ENCODE measurements at places on chromosomes 4 and X.

GRCh38 chr4:110953191-110953590 is 330.3 kb upstream of the PITX2 start:
- DNase-seq = no peak

GRCh38 chrX:12947545-12948235 is 27.2 kb upstream of the TMSB4X start:
- DNase-seq = no peak

DNA sequence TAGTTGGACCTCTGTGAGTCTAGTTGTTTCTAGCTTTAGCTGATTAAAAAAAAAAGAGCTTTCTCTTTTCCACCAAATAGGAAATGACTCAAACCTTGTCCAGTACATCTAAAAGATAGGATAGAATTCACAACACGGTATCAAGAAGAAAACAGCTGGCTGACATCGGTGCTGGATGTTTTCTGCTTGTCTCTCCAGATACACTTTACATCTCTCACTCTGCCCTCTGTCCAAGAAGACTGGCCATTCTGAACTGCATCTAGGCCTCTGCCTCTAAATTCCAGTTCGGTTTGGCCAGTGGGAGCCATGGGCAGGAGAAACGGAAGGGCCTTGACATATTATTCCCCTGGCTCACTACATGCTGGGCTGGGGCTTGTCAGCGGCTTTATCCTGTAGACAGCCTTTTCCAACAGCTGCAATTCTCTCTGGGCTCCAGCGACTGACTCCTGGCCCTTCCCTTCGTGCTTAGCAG is 57.3 kb upstream of the SHISA3 start:
- no peak for DNase-seq

- DNase-seq = no peak
Measured at GRCh38 chr4:84220990-84221389, 278.1 kb downstream of the NKX6-1 start.

- no peak for DNase-seq
Measured at GRCh38 chrX:4263030-4263803, 549.8 kb upstream of the PRKX start.

GRCh38 chr4:8510611-8511285 is 69.4 kb upstream of the GPR78 start:
- DNase-seq = no peak

GRCh38 chr4:123304151-123304964 is 92.2 kb upstream of the SPRY1 start:
- DNase-seq = no peak

- no peak for DNase-seq
Measured at GRCh38 chr4:167966143-167966542, 126.2 kb upstream of the ANXA10 start.

- no peak for DNase-seq
Measured at GRCh38 chr4:73764513-73764912, 24.1 kb downstream of the CXCL8 start.

GRCh38 chr4:38125816-38126215 is 165.6 kb downstream of the PTTG2 start:
- DNase-seq = no peak

- no peak for DNase-seq
Measured at GRCh38 chr4:150323406-150324325, 245.4 kb downstream of the DCLK2 start.

DNA sequence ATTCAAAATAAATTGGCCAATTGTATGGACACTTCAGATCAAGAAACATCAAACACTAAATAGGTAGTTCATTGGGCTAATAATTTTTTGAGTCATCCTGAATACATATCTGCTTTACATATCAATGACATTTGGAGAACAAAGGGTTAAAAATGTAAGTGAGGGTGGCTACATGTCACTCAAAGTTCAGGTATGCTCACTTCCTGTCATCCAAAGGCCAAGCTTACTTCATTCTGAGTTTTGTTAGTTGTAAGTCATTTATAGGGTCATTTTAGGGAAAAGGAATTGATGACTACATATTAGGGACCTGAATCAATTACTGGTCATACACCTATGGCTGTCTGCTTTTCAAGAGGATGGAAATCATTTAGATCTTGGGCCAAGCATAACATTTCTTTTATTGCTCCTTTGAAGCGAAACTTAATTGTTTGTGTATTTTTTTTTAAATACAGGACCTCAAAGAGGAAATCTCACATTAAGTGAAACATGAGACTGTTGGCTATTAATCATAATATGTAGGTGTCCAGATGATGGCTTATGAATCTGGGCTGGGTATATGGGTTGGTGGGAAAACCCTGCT is 119.2 kb upstream of the LEF1 start:
- no peak for DNase-seq

GRCh38 chrX:103063191-103063845 is 653 bp downstream of the BEX1 start:
- DNase-seq = no peak

GRCh38 chr4:23135792-23136645 is 443.3 kb downstream of the GBA3 start:
- DNase-seq = no peak

DNA sequence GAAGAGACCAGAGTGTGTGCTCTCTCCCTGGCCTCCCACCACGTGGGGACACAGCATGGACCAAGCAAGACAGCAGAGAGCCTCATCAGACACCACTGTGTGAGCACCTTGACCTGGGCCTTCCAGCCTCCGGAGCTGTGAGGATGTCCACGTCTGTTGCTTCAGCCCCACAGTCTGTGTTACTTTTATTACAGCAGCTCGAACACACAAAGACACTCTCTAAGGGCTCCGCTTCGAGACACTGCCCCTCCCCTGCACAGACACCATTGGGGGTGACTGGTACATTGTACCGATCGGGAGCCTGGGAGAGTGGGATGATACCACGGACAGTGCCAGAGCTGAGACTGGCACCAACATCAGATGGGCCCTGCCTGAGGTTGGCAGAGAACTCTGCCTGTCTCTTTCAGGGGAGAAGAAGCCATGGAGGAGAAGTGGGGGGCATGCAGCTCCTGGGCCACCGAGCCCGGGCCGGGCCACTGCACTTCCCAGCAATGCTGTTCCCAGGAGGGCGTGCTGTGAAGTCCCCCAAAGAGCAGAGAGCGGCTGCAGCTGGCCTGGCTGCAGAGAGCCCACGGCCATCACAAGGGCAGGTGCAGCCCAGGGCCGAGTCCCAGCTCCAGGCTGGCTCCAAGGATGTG is 48.1 kb upstream of the HMX1 start:
- no peak for DNase-seq

DNA sequence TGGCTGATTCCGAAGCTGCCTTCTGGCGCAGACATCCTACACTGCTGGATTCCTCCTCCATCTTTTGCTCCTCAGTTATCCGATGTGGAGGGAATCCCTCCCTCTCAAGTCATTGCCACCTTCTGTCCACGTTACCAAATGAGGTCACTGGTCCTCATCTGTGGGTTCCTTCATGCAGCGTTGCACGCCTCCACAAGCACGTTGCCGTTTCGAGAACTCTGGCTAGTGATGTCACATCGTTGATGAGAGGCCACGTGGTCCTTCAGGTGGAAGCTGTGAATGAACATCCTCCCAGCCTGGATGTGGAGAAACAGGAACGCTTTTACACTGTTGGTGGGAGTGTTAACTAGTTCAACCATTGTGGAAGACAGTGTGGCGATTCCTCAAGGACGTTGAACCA is 323.2 kb downstream of the DHRSX start:
- DNase-seq = no peak

GRCh38 chr4:8851321-8852117 is 20.1 kb downstream of the HMX1 start:
- no peak for DNase-seq

- no peak for DNase-seq
Measured at GRCh38 chrX:120365320-120365719, 3.4 kb downstream of the ATP1B4 start.

GRCh38 chr4:174734181-174734580 is 94.9 kb downstream of the GLRA3 start:
- no peak for DNase-seq

DNA sequence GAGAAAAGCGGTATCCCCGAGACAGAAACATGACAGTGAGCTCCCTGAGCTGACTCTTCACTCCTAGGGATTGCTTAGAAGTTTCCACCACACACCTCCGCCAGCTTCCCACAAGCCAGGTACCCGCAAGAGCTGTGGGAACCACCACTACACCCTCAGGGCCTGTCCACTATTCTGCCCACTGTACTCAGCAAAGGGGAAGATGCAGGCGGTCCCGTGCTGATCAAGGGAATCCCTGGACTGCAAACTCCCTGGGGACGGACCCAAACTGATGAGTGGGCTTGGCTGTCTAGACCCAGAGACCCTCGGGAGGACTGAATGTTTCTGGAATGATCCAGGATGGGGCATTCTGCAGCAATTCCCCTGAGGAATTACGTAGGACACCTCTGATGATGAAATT is 30.2 kb downstream of the REELD1 start:
- no peak for DNase-seq

DNA sequence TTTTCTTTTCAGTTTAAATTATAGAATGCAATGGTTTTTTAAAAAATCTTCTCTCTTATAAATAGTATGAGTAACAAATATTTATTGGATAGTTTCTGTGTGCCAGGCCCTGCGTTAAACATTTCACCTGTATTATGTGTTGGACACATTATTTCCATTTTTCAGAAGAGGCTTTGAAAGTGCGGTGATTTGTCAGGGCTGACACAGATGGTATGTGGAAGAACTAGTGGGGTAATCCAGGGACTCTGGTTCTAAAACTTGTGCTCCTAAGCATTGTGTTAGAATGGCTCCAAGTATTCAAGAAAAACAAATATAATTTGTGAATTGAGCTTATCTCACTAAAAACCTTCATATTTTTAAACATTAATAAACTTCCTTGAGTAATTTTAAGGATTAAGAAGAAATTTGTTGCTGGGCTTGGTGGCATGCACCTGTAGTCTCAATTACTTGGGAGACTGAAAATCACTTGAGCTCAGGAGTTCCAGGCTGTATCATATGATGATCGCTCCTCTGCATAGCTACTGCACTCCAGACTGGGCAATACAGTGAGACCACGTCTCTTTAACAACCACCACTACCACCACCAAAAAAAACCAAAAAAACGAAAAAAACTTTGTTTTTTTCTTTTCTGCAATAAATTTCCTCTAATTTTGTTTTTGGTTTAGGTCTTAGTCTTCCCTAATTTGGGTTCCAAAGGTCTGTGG is 40.0 kb downstream of the RAPGEF2 start:
- no peak for DNase-seq

GRCh38 chr4:86652332-86652932 is 58.3 kb downstream of the PTPN13 start:
- DNase-seq = no peak

- DNase-seq = no peak
Measured at GRCh38 chr4:159922119-159922518, 819.2 kb downstream of the RAPGEF2 start.

DNA sequence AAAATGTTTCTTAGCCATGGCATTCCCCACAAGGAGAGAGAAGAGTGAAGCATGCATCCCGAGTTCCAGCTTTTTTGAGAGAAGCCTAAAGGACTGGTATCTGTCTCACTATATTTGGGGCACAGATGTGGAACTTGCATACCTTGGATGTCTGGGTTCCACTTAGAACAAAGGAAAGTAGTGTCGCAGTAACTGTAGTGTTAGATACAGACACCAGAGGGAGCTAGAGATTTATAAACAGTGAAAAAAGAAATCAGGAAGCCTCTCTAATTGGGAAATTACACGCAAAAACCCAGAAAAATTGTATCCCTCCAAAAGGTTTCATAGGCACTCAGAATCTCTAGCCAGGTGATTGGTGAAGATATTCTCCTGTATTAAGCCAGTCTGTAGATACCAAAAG is 34.4 kb downstream of the AGTR2 start:
- DNase-seq = no peak

- no peak for DNase-seq
Measured at GRCh38 chr4:6873291-6873690, 36.3 kb upstream of the TBC1D14 start.

- DNase-seq = no peak
Measured at GRCh38 chr4:54076673-54077072, 12.3 kb upstream of the CHIC2 start.

DNA sequence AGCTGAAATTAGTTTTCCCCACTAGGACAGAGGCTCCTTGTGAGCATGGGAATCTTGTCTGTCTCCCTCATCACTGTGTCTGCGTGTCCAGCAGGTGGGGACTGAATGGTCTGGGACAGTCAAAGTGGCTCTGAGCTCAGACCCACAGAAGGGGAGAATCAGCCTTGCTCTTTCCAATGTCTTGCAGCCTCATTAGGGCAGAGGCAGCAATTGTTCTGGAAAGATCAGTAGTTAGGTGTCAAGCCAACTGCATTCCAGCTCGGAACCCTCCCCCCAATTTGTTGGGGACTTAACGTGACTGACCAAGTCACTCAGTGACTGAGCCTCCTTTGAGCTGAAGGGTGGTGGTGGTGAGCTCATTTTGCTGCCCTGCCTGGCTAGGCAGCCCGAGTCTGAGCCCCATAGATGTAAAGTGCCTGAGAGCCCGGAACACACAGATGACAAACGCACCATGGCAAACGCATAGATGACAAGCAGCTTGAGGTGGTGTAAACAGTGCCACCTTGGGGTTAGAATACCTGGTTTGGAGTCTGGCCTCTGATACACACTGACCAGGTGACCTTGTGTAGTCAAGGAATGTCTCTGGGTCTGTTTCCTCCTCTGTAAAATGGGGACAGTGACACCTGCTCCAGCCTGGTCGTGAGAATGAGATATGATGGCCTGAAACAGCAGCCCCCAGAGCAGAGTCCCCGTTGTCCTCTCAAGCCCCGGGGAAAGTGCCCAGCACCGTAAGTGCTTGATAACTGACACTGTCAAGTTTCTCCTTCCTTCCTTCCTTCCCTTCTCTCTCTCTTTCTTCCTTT is 2.7 kb upstream of the SORCS2 start:
- no peak for DNase-seq

DNA sequence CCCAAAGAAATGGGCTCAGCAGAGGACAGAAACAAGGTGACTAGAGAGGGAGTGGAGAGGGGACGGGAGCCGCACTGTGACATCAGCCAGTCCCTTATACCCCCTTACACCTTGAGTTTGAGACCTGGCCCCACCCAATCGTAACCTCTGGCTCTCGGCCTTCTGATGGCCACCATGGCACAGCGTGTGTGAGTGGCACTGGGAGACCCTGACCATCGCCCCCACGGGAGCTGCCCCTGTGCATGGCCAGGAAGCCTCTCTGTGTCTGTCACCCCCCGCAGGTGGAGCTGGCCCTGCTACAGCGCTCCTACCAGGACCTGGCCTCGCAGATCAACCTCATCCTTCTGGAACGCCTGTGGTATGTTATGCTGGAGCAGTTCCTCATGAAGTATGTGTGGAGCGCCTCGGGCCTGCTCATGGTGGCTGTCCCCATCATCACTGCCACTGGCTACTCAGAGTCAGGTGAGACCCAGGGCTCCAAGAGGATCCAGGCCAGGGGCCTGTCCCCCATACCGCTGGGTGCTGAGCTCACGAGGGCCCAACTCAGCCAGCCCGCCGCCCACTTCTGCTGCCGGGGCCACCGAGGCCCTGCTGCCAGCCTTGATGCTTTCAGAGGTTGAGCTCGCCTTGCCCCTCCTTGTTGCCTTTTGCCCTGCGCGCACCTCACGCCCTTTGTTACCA is 4.4 kb downstream of the ABCD1 start:
- DNase-seq = no peak

GRCh38 chr4:153016592-153016991 is 80.5 kb downstream of the FHDC1 start:
- DNase-seq = no peak

Measured in cerebellar nuclear complex (tissue), 1 donor.